SIG-M5 (cell line): ENCODE measurements at places on chromosomes 1 and 21.

DNA sequence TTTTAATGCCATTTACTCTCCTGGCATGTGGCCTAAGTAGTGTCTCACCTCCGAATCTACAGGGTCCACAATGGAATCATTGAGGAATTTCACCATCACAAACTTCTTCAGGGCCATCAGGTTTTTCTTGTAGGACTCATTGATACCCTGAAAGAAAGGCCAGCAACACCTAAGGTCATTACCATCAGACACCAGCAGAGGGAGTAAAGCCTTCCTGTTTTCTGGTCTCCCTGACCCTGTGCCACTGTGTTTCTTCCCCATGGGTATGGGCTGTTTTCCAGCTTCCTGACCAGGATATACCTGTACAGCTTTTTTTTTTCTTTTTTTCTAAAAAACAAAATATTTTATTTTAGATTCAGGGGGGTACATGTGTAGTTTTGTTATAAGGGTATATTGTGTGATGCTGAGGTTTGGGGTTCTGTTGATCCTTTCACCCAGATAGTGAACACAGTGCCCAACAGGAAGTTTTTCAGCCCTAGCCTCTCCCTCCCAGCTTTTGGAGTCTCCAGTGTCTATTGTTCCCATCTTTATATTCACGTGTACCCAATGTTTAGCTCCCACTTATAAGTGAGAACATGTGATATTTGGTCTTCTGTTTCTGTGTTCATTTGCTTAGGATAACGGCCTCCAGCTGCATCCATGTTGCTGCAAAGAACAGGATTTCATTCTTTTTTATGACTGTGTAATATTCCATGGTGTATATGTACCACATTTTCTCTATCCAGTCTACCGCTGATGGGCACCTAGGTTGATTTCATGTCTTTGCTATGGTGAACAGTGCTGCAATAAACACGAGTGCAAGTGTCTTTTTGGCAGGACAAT, 18.3 kb downstream of the PPT1 start:
- DNase-seq = no peak

DNA sequence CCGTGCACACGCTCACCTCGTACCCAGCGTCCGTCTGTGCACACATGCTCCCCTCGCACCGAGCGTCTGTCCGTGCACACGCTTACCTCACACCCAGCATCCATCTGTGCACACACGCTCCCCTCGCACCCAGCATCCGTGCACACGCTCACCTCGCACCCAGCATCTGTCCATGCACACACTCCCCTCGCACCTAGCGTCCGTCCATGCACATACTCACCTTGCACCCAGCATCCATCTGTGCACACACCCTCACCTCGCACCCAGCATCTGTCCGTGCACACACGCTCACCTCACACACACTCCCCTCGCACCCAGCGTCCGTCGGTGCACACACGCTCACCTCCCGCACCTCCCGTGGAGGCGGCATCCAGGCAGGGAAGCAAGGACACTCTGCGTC, 24.4 kb upstream of the COL18A1 start:
- DNase-seq = no peak

GRCh38 chr1:52426371-52426770, 22.0 kb downstream of the PRPF38A start:
- no peak for DNase-seq

DNA sequence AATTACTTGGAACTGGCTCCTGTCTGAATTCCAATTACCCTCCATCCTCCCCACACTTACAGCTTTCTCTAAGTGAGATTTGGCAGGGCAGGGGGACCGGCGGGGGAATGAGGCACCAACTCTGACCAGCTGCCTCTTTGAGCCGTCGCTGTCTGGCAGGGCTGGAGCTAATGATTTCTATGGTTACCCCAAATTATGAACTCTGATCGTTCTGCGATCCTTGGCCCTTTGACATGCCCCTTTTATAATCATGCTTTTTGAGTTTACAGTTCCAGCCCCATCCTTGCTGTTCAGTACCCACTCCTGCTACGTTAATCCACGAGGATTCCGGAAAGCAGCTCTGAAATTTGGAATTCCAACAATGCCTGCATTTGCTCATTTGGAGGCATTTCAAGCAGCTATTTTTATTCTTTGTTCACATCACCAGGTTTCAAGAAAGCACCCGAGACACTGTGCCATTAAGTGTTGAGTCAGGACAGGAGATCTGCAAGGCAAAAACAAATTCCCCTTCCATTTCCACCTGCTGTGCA, 54.6 kb upstream of the LBR start:
- DNase-seq = no peak

- no peak for DNase-seq
Measured at GRCh38 chr1:8107897-8108296, 81.8 kb upstream of the ERRFI1 start.

DNA sequence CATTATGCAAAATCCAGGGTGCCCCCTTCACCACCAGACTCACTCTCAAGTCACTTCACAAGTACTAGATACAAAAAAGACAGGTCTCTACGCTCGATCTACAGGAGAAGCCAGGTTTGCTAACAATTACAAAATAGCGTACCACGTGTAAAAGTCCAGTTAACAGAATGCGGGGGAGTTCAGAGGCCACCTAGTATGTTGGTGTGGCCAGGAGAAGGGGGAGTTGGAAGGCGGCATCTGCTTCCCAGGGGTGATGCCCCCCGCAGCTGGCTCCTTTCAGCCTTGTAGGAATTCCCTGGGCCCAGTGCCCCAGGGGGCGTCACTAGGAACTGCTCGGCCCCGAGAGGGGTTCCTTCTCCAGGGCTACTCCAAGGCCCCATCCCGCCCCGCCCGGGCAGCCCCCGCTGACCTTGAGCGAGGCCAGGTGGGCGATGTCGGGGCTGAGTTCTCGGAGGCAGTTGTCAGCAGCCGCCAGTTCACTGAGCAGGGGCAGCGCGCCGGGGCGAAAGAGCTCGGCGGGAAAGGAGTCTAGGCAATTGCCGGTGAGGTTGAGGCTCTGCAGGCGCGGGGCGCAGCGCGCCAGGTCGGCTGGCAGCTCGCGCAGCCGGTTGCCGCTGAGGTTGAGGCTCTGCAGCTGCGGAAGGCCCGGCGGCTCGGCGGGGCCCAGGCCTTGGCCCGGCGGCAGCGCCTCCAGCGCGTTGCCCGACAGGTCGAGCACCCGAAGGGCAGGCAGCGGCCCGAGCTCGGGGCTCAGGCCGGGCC, 664 bp downstream of the LRRC47 start:
- DNase-seq = no peak

- DNase-seq = peak; percentile 71
Measured at GRCh38 chr1:6579374-6580118, at the start of gene ZBTB48. Gene ZBTB48 (plus strand): TSS chr1:6579994. CDS start chr1:6580610, 616 bp downstream.

- no peak for DNase-seq
Measured at GRCh38 chr1:172607145-172607544, 51.8 kb upstream of the FASLG start.

GRCh38 chr1:64337475-64337874, 132.5 kb upstream of the CACHD1 start:
- DNase-seq = no peak

- DNase-seq = no peak
Measured at GRCh38 chr1:43300378-43301094, at the start of gene TIE1. Gene TIE1 (plus strand): TSS chr1:43300982. CDS start chr1:43301072, 90 bp downstream.

GRCh38 chr1:246647513-246647912, 76.7 kb upstream of the SCCPDH start:
- DNase-seq = no peak

DNA sequence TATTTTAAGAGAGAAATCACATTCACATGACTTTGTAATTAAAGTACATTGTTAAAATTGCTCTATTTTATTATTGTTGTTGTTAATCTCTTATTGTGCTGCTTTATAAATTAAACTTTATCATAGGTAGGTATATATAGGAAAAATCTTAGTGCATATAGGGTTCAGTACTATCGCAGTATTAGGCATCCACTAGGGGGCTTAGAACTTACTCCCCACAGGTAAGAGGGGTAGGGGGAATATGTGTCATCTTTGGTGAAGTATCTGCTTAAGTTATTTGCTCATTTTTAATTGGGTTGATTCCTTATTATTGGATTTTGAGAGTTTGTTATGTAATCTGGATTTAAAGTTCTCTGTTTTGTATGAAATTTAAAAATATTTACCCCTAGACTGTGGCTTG, 385.2 kb downstream of the DUSP10 start:
- no peak for DNase-seq

DNA sequence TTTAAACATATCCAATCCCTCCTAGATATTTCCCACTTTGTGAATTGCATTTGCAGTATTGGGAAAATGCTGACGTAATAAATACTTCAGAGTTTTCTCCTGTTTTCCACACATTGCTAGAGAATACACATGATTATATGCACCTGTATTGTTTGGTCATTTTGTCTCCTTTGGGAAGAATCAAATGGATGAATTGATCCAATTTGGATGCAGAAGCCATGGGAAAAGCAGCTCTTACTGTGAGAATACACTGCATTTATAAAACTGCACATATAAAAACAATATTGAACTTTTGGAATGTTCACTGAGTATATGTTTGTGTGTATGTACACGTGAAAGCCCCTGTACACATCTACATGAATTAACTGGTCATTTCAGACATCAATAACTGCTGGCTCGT, 306.6 kb upstream of the LYPLAL1 start:
- DNase-seq = no peak

DNA sequence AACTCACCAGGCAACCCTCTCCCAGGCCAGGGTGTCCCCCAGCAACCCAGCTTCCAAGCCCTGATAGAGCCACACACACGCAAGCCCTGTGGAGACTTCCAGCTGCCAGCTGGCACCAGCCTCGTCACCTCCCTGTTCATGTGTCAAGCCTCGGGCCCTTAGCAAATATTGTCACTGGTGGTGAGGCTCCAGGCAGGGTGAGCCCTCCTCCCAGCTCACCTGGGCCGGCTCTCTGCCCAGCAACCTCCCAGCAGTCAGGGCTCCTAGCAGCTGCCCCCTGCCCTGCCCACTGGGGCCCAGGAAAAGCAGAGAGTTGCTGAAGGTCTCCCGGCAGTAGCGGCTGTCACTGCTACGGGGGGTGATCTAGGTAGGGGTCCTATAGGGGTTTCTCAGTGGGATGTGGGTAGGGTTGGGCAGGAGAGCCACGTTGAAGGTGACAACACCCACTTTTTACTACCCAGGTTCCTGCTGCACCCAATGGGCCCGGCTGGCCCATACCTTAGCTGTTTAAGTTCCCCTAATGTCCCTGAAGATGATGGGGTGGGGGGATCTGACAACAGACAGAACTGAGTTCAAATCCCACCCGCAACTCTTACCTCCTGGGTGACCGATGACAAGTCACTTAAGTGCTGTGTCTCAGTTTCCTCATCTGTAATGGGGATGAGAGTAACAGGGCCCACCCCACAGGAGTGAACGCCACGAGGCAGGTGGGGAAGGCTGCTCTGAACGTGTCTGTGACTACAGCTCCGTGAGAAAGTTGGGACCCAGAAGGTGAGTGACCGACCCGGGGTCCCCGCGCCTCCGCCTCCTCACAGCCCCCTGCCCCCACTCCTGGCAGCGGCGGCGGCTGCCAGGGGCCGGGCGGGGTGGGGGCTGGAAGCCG, 678 bp downstream of the TTC39A start:
- no peak for DNase-seq

- no peak for DNase-seq
Measured at GRCh38 chr1:225509770-225510169, 81.9 kb upstream of the LBR start.

- DNase-seq = no peak
Measured at GRCh38 chr1:45305231-45305630, 21.5 kb upstream of the HPDL start.

DNA sequence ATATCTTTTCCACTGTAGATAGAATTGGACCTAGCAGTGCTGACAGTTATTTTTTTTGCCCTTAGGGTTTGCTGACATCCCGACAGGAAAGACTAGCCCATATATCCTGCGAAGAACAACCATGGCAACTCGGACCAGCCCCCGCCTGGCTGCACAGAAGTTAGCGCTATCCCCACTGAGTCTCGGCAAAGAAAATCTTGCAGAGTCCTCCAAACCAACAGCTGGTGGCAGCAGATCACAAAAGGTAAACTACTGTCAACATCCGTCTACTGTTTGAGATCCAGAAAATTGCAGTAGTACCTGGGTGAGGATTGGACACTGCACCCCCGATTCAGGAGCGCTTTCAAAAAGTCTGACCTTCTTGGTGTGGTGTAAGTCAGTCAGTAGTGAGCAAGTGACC, 55.8 kb downstream of the CENPF start:
- DNase-seq = no peak

- no peak for DNase-seq
Measured at GRCh38 chr1:68113966-68114365, 63.5 kb upstream of the DIRAS3 start.

- no peak for DNase-seq
Measured at GRCh38 chr21:22223385-22223784, 1225.2 kb downstream of the NCAM2 start.

DNA sequence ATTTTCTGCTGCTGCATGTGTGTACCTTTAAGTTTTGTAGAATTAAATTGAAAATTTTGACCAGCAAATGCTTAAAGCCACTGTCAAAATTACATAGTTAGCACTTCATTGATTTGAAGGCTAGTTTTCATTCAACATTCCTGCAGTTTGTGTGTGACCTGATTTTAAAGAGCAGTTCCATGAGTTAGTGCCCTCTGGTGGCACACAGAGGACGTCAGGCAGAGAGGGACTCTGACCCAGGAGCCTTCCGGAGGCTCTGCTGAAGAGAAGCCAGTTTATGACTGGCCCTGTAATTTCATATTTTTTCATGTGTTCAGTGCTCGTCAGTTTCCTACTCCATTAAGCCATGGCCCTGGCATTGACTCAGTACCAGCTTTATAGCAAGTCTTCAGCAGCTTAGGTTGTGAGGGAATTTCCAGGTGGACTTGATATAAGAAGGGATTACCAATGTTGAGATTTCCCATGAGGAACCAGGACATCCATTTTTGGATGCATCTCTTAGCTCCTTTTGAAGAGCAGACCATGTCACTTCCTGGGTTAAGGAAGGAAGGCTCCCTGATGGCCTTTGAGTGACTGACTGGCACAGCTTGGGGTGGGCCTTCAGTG, 104.7 kb downstream of the CAMTA1 start:
- DNase-seq = no peak

DNA sequence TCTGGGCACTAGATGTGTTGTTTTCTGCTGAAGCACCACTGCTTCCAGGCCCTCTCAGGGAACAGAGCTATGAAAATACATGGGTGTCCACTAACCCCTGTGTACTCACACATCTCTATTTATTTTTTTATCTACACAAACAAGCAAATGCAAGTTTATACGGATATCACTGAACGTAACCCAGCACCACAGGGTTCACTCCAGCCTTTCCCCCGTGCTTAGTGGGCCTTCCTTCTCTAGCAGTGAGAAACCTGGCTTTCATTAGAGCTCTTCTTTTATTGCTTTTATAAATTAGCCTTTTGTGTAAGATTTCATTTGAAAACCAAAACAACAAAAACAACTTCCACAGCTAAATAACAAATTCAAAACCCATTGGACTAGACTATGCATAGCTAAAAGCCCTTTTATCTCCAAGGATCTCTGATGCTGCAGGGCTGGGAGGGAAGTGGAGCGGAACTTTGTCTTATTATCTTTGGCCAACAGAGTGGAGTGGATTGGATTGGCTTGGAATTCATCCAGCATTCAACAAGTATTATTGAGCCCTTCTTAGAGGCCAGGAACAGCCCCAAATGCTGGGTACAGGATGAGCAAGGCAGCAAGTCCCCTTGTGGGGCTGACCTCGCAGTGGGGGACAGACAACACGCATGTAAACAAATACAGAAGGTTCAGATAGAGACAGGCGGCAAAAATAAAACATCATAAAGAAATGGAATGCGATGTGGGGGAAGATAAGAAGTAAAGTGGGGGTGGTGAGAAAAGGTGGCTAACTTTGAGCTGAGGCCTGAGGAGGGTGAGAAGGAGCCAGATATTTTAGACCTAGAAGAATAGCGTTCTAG, 371.8 kb upstream of the POU3F1 start:
- no peak for DNase-seq
